ENCODE measurements at places on chromosomes 4 and X.

DNA sequence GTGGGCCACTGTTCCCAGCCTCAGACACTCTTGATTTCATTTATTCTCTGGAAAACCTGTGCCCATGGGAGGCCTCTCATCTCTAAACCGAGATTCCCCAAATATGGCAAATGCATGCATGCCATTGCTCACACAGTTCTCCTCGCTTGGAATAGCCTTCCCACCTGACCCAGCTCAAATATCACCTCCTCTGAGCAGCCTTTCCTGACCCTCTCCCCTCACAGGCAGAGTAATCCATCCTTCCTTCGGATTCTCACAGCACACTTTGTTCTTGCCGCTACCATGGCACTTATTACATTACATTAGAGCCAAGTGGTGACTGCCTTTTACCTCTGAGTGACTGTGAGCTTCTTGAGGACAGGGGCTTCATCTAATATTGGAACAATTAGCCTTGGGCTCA, 209.5 kb downstream of the HS6ST2 start:
- no peak for DNase-seq

- DNase-seq = no peak
These were observed 2.4 kb downstream of the CHST7 start for GRCh38 chrX:46575991-46576392.

DNA sequence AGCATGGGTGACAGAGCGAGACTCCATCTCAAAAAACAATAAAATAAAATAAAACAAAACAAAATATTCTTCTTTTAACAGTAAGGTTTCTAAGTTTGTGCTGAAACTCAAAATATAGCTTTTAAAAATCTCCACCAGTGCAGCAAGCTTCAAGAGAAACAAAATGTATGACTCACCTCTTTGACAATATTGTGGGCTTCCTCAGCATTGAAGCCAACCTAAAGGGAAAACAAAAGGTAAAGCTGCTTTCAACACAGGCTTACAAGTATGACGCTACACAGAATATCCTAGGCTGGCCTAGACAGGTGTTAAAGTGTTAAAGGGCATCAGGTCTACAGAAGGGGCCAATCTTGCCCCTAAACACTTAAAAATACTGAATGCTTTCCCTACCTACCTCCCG, 1.2 kb downstream of the DYNLT3 start:
- no peak for DNase-seq

- DNase-seq = no peak
These were observed 1049.2 kb upstream of the INTU start for GRCh38 chr4:126583509-126583908.

- no peak for DNase-seq
These were observed 609.7 kb downstream of the TLL1 start for GRCh38 chr4:166482758-166483157.

DNA sequence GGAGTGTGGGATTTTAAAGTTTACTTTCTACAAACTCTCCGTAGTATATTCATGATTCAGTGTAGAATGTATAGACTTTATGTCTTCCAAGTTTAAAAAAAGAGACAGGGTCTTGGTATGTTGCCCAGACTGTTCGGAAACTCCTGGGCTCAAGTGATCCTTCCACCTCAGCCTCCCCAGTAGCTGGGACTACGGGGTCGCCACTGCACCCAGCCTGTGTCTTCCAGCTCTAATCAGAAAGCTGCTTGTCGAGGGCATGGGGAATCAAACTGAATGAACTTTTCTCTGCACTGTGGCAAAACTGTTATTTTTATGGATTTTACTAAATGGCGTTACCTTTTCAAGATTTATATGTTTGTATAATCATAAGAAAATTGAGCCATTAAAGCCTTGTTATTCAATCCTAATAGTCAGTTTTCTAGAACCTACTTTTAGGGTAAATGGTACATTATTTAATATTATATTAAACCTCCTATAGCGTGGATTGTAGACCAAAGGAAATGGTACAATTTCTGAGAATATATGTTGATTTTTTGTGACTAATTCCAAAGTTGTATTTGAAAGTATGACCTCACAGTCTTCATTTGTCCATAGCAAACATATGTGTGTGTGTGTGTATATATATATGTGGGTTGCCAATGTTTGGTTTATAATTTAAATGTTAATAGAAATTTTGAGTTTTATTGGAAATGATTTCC, 1.1 kb downstream of the BLOC1S4 start:
- no peak for DNase-seq

DNA sequence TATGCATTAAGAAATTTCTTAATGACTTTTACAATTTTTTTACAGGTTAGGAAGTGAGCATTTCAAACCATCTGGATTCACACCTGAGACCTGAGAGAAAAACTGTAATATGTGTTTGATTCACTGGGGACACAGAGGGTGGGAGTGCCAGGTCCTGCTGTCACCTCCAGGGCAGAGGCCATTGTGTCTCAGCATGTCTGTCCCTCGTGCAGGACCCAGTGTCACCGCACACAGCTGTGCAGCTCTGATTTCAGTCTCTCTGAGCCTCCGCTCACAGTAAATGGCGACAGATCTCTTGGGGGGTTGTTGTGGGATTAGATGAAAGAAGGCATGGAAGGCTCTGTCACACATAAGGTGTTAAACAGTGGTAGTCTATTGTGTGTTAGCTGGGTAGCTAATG, 23.0 kb upstream of the CLDN24 start:
- DNase-seq = no peak

Data from fibroblast of skin of left biceps (primary cell).